Activated gamma-delta T cell treated with anti-CD3 and anti-CD28 coated beads, Interleukin-2, amount 50 U/mL, for 16 hours (primary cell): ENCODE measurements at places on chromosomes 12 and 14.

DNA sequence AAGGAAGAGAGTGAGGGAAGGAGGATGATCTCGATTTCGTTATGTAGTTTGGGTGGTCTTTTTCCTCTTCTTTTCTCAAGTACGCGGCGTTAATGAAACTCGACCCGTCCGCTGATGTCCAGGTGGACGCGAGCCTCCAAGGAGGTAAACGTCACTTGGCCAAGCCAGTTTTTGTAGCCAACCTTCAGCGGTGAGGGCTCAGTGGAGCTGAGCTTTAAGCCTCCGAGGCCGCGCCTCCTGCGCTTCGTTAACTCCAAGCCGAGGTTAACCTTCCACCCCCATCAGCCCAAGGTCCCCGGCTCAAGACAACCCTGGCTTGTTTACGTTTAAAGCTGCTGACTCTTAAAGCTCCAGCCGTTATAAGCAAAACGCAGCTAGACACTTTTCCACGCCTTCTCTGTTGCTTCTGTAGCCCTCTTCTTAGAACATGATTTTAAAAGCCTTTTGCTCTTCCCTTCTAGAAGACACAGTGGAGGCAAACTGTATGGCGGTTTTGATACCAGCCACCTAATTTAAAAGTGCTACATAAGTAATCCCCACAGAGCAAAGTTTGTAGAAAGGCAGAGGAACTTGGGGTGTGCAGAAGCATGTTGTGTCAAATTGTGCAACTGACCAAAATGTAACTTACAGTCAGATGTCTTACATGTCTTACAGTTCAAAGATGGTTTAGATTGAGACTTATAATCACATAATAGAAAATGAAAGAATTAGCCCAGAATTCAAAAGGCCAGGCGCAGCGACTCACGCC, 923 bp upstream of the ITPR2 start:
- DNase-seq, result peak; percentile 9

GRCh38 chr14:54450535-54450934, 9.4 kb upstream of the CNIH1 start:
- DNase-seq, result no peak

DNA sequence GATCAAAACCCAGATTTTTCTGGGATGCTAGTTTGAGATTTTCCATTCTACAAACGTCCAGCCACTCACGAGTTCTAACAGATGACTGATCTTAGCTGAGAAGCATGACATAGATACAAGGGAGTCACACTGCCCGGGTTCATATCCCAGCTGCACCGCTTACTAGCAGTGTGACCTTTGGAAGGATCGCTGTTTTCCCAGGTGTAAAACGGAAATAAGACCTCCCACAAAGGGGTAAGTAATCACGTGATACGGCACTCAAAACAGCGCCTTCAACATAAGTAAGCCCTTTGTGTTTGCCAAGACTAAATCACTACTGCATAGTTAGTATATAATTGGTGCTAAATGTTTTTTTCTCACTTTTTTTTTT, 624 bp upstream of the PWP1 start:
- DNase-seq, result no peak

GRCh38 chr12:41188058-41188840, at the start of gene PDZRN4:
Gene PDZRN4, plus strand, starts transcription at chr12:41188320.
- DNase-seq, result no peak

DNA sequence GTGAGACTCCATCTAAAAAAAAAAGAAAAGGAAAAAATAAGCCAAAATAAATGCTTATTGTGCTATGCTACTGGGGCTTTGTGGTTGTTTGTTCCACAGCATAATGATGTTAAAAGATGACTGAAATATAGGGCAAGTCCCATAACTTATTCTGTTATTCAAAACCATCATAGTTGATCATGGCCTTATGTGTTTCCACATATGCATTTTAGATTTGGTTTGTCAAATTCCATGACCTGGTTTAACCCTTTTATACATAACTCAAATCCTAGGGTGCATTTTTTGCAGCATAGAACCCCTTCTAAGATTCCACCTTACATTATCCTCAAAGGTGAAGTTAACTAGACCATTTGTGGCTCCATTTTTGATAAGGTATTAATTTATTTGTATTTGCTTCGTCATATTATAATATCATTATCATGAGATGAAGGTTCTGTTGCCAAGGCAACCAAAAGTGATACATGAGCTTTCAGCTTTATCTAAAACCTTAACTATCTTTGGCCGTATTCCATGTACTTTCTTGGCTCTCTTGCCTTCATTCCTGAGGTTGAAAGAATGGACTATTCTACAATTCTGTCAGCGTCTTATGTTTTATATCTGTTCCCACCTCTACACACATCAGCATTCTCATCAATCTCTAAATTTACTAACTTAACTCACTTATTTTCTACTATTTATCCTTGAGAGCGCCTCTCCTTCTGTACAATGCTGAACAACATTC, 138.7 kb upstream of the DYRK2 start:
- DNase-seq, result no peak

- no peak for DNase-seq
These were observed 38.5 kb downstream of the OAS2 start for GRCh38 chr12:113016796-113017195.

GRCh38 chr12:3076730-3077571, at the start of gene TSPAN9:
Gene TSPAN9, plus strand, starts transcription at chr12:3077379. Its CDS starts 123,815 bp downstream, at chr12:3201194.
- DNase-seq, result peak; percentile 49

- DNase-seq, result no peak
These were observed 1.7 kb upstream of the RARG start for GRCh38 chr12:53233671-53234121.

DNA sequence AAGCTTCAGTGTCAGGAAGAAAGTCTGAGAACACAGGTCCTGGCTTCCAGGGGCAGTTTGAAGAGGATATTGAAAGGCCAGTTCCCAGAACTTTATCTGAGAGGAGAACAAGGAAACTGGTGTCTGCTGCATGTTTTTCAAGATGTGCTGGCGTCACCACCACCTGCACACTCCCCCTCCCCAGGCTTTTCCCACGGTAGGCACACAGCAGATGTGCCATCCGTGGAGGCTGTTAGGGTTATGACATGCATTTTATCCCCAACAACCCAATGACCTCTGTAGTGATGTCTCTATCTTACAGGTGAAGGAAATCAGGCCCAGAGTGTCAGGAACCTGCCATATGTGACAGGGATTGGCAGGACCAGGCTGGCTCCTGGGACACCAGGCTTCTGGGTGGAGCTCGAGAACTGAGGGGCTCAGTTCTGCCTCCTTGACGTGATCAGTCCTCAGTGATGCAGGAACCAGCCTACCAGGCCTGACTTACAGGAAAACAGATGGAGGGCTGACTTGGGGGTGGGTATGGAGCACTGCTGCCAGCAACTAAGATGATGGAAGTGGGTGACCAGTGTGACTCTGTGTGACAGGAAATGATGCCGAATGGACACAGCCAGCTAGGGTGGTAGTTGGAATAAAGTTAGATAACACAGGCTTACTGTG, 16.8 kb downstream of the SLC25A47 start:
- DNase-seq, result no peak

GRCh38 chr14:94439453-94440057, 13.0 kb downstream of the SERPINA11 start:
- DNase-seq, result no peak

- no peak for DNase-seq
These were observed 271.6 kb upstream of the RTL1 start for GRCh38 chr14:101174980-101175606.

DNA sequence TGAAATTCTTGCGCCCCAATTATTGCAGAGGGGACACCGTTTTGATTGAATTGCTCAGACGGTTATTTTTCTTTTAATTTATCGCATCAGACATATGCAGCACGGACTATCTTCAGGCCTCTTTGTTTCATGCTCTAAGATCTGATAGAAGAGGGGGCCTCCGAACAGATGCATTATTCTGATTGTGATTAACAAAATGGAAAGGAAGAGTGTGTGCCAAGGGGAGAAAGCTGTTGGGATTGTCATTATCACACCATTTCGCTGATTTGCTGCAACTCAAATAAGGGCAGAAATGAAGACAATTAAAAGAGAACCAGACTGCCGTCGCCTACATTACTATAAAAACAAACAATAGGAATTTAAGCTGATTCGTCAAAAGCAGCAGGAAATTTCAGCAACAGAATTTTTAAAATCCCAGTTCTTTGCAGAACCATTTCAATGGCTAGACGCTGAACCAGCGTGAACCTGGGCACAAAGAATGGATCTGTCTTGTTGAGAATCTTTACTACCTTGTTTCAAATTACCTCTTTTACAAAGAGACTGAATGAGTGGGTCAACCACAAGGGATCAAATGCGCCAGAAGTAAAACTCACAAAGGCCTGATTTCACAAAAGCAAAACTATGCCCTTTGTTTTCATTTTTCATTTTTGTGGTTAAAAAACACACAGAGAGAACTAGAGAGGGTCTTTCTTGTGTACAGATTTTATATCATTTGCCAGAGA, 30.6 kb downstream of the TMEM132D start:
- DNase-seq, result no peak

DNA sequence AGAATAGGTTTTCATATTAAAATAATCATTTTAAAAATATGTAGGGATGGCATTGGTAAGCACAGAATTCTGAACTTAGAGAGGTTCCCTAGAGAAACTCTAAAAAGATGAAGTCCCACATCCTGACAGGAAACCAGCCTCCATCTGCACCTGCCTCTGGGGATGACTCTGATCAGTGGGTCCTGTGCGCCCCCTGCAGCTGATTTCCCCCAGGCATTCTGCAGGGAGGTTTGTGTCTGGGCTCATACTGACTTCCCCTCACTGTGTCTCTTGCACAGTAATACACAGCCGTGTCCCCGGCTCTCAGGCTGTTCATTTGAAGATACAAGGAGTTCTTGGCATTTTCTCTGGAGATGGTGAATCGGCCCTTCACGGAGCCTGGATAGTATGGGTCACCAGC, 602.9 kb downstream of the TMEM121 start:
- no peak for DNase-seq

DNA sequence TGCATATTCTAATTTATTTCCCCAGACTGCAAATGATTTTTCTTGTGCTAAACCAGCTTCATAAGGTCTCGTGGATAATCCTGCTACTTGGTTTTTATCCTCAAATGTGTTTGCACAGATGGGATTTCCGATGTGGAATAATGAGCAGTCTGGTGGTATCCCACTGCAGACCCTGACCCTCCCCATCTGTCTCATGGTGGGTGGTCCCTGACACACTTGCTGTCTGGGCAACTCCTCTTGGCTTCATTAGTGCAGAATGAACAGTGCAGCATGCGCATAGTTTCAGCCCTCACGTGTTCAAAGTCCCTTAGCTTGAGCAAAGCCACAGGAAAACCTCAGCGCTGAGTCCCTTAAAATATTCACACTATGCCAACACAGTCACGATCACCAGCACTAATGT, 996.5 kb downstream of the AACS start:
- DNase-seq, result no peak

DNA sequence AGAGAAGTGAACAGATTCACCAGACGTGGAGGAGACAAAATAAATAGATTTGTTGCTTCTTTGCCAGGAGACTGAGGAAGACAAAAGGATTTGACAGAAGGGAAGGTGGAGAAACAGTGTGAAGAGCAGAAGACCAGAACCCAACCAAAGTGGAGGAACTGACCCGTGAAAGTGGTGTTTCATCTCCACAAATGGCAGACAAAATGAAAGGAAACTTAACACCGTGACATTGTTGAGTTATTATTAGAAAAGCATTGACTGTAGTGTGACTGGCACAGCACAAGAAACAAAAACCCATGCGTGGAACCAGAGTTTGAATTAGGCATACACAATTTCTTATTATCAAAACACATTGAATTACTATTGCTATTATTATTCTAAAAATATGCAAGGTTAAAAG, 518.1 kb downstream of the TMEM121 start:
- no peak for DNase-seq

- no peak for DNase-seq
These were observed 31.5 kb upstream of the CACNA2D4 start for GRCh38 chr12:1949771-1950470.

DNA sequence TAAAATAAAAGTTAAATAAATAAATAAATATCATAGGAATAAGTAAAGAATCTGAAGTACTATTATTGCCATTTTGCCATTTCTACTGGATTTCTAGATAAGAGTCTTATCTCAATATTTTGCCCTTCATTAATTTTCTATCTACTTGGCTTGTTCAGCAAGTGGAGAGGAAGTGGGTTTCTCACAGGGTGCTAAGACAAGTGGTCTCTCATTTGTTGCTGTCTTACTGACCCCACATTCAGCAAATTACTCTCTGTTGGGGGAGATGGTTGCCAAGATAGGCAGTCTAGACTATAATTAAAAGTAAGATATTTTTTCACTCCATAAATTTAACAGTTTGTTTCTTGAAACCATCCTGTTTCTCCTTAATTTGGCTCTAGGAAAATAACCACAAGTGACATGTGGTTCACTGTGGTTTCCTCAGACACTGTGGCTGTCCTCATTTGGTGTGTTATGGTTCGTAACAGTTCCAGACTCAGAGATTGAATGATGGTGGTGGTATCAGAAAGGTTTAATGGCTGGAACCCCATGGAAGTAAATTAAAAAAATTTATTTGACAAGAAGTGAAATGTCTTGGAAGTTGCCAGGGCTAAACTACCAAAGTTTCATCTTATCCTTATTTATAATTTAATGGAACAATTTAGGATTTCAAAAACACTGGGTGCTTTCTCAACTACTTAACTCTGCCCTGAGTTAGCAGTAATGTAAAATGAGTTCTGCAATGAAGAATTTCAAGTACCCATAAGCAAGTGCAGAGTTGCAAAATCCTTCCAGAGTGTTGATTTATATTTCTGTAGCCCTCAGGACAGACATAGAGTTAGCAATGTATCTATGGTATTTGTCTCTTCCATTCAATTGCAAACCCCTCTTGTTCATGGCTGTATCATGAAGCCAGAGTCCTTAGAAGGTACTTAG, 214.8 kb downstream of the MSRB3 start:
- DNase-seq, result no peak

GRCh38 chr12:6758506-6759095, 5.7 kb upstream of the MLF2 start:
- no peak for DNase-seq

GRCh38 chr12:93780101-93780641, 103.0 kb downstream of the CRADD start:
- no peak for DNase-seq

GRCh38 chr12:57584050-57584449, 6.9 kb upstream of the PIP4K2C start:
- DNase-seq, result no peak

DNA sequence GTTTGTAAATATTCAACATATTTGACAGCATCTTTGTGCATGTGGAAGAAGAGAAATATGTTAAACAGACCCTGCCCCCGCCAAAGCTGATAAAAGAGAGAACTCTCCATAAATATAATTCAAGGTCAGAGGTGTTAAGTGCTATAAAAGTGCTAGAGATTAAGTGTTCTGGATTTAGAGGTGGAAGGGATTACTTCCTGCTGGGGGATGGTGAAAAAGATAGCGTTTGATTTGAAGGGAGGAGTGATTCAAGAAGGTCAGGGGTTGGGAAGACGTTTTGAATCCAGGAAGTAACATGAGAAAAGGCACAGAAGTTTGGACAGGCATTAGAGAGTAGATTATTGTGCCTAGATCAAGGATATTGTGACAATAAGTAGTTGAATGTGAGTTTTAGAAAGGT, 30.2 kb downstream of the RIC8B start:
- no peak for DNase-seq

- DNase-seq, result no peak
These were observed 29.6 kb downstream of the ZFHX2 start for GRCh38 chr14:23521785-23522640.

GRCh38 chr12:121711361-121712189, 977 bp upstream of the TMEM120B start:
- DNase-seq, result no peak

GRCh38 chr12:122382919-122383350, 39.5 kb downstream of the CLIP1 start:
- no peak for DNase-seq
